ENCODE measurements at places on chromosomes 11 and 22.

GRCh38 chr11:79209540-79210266, 231.1 kb downstream of the TENM4 start:
- no peak for DNase-seq

DNA sequence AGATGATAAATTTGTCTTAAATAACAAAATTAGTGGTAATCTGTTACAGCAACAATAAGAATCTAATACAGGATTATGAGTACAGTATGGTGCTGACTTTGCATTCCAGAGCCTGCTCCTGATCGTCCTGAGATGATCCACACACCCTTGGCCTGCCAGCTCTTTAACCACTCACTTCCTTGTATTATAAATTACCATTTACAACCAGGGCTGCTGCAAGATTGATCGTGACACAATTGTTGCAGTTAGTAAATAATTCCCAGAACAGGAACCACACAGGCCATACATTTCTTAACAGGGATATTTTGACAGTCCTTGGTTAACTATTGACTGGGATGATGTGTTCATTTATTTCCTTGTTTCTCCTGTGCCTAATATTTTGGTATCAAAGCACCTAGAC, 3.8 kb upstream of the CBLIF start:
- DNase-seq: no peak

DNA sequence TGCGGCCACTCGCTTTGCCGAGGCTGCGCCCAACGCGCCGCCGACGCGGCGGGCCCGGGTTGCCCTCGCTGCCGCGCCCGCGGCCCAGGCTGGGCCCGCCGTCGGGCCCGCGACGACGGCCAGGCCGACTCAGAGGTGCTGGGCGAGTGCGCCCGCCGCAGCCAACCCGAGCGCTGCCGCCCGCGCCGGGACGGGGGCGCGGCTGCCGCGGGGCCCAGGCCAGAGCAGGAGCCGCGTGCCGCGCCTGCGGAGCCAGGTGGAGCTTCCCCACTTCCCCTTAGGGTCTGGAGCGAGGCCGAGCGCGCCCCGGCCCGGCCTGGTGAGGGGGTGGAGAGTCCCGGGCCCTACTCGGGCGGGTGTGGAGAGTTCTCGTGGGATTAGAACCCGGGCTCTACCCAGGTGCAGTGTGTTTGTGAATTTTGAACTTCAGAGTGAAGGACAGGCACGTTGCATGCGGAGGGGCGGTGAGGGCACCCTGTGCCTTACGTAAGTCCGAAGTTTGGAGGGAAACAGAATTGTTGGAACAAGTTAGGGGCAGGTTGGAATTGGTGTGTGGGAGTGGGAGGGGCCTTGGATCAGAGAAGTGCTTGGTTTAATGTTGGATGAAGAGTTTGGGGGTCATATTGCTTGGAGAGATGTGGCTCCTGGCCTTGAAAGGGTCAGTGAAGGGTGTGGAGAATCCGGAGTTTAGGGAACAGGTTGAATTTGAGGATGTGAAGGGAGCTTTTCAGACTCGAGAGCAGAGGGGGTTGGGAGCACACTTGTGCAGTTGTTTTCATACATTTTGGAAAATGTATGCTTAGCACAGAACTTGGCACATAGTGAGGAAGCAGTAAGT, 697 bp downstream of the RNF169 start:
- DNase-seq: no peak

DNA sequence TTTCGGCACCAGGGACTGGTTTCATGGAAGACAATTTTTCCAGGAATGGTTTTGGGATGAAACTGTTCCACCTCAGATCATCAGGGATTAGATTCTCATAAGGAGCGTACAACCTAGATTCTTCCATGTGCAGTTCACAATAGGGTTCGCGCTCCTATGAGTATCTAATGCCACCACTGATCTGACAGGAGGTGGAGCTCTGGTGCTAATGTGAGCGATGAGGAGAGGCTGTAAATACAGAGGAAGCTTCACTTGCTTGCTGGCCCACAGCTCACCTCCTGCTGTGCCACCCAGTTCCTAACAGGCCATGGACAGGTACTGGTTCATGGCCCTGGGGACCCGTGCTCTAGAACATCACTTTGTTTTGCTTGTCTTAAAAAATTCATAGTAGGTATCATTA, 41.8 kb upstream of the AMPD3 start:
- DNase-seq: no peak

- DNase-seq: no peak
Measured at GRCh38 chr11:114783805-114784204, 105.5 kb downstream of the NXPE2 start.

- DNase-seq: no peak
Measured at GRCh38 chr11:110338684-110339083, 42.3 kb upstream of the RDX start.

DNA sequence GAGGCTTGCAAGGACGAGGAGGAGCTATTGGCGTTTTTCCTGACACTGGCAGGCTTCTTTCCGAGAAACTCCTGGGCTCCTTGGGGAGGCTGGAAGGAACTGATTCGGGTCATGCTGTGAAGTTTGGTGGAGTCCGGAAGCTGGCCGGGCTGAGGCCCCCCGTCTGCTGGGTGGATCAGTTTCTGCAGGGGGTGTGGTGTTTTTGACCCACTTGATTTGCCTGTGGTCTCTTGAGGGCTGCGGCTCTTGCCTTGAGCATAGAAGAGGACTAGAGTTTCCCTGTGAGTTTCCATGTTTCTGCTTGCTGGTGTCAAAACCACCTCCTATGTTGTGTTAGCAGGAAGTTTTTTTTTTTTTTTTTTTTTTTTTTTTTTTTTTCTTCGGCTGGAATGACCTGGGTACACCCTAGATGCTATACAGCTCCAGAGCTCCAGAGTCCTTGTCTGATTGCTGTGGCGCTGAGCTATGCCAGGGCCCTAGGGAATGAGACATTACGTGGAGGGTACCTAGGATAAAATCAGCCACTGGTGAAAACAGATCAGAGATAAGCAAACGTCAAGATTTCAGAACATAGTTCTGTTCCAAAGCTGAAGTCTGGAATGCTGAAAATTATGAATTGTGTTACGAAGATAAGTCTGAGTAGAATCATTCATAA, 728 bp downstream of the TBC1D22A start:
- DNase-seq: no peak

- no peak for DNase-seq
Measured at GRCh38 chr11:64357904-64358535, 942 bp upstream of the RPS6KA4 start.

- no peak for DNase-seq
Measured at GRCh38 chr22:20181194-20181883, 30.5 kb upstream of the CCDC188 start.

- DNase-seq: no peak
Measured at GRCh38 chr11:1638344-1638743, 8.8 kb downstream of the KRTAP5-5 start.

GRCh38 chr11:115916608-115917007, 412.4 kb upstream of the CADM1 start:
- DNase-seq: no peak

DNA sequence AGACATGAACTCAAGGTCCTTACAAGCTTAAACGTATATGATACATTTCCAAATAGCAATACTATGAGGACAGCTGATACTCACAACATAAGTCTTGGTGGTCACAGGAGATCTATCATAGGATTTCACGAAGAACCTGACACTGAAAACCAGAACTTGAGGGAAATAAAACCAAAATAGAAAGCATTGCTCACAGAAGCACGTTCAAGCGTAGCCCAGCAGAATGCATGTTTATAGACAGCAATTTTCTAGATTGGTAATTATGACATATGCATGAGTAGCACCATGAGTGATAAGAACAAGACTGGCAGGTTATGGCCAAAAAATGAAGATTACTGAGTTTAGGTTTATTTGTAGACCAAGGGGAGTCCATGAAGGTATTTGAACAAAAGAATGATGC, 243.5 kb downstream of the ETS1 start:
- no peak for DNase-seq

DNA sequence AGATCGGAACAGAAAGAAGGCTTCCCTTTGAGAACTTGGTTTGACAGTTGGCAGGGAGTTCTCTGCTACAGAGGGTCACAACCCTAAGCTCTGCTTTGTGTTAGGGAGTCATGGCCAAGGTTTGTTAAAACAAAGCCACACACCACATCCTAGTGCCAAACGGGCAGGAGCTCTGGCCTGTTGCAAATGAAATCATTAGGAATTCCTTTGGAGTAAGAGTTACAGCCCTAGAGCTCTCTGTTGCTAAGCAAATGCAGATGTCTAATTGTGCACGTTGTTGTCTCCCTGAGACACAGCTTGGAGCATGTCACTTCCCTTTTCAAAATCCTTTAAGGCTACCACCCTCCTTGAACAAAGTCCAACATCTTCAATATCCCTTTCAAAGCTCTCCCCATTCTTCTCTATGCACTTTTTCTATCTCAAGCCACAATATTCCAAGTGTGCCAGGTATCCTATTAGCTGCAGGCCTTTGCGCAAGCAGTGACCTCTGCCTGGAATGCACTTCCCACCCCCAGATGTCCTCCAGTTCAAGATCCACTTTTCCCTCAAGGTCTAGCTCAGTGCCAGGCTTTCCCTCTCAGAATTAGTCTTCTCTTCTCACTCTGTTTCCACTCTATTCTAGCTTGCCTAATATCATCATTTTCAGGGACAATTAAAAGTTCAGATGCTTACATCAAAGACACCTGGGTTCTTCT, 253.7 kb upstream of the POU2AF2 start:
- DNase-seq: peak; percentile 49

DNA sequence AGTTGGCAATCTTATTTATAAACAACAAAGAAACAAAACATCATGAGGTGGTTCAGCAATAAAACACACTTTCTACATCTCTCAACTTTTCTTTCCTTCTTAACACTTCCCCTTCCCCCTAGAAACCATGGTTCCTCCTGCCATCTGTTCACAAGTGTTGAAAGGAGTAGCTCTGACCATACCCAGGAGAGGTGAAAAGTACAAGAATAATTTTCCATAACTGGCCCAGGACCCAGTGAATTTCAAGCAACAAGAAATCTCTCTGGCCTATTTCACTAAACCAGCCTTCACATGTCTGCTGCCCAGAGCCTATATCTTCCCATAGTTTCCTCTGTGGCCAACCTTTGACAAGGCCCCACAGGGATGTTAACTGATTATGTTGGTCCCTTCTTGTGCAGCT, 98.2 kb upstream of the CEP126 start:
- DNase-seq: no peak

GRCh38 chr11:72208281-72208680, 8.3 kb upstream of the FOLR2 start:
- no peak for DNase-seq

- no peak for DNase-seq
Measured at GRCh38 chr11:131471976-131472375, 101.6 kb downstream of the NTM start.

DNA sequence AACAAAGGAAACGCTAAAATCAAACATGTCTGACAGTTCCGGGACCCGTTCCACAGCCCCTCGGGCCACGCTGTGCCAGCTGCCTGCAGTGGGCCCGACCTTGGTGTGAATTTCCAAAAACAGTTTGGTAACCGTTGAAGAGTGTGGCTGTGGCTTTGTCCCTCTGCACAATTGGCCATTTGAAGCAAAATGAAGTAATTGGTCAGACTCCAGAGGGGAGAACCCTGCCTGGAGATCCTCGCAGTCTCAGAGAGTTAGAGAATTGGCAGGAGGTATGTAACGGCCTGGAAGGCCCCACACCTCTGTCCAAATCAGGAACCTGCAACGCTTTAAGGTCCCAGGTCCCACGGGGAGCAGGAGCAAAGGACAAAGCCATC, 26.3 kb downstream of the TRMU start:
- DNase-seq: no peak

DNA sequence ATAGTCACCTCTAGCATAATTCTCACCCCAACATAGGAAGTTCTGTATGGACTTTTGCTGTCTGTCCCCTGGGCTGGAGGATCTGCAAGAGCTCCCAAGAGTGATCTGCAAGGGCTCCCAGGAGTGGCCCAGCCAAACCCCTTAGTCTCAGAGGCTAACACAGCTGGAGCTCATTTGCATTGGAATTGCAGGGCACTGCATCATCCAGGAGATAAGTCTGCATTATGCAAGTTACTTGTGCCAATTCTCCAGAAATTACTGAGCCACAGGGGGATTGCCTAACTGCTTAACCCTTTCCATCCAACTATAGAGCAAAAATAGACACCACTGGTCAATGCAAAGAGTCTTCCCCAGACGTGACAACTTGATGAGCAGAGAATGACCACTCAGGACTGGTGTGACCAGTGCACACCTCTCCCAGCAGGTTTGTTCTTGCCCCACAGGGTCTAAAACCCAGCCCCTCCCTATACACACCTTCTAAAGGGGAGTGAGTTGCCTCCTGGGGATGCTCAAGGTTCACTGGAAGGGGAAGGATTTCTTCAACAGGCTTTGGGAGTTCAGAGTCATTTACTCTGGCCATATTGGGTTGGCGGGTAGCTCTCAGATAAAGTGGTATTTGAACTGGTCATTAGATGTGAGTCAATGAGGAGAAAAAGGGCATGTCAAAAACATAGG, 38.4 kb downstream of the POU2AF3 start:
- peak; percentile 57 for DNase-seq

All from fibroblast of skin of left quadriceps (primary cell).